ENCODE measurements at places on chromosomes 7 and 10. TPM values are rescaled to one million over a fixed set of nuclear protein-coding genes. Genes with fewer than 3 reads are reported as not detected.

The CDK13 gene
- total RNA-seq, result 19.8 TPM

The ACTA2 gene
- total RNA-seq, result 19.2 TPM

The TMEM213 gene
- not detected for total RNA-seq

The CYP3A4 gene
- not detected for total RNA-seq

The THNSL1 gene
- total RNA-seq, result 4.8 TPM

The LLCFC1 gene
- total RNA-seq, result not detected

The NEUROD6 gene
- not detected for total RNA-seq

The POU6F2 gene
- not detected for total RNA-seq

The ELAPOR2 gene
- total RNA-seq, result 0.22 TPM

The RSU1 gene
- total RNA-seq, result 84.9 TPM

The MARCHF5 gene
- 35.2 TPM for total RNA-seq

The DOCK1 gene
- total RNA-seq, result 18.8 TPM

The ANKRD22 gene
- 0.31 TPM for total RNA-seq

The GIGYF1 gene
- total RNA-seq, result 16.3 TPM

The LDB3 gene
- total RNA-seq, result 0.06 TPM

The ITIH5 gene
- 0.20 TPM for total RNA-seq

The CLDN3 gene
- 3.6 TPM for total RNA-seq

The OPALIN gene
- not detected for total RNA-seq

The KIF11 gene
- total RNA-seq, result 37.9 TPM

The POP7 gene
- total RNA-seq, result 89.5 TPM

The MKI67 gene
- 57.6 TPM for total RNA-seq

The PTF1A gene
- total RNA-seq, result not detected

The ABCC2 gene
- total RNA-seq, result 137 TPM

The SPDYE2B gene
- not detected for total RNA-seq

The FGFBP3 gene
- 2.5 TPM for total RNA-seq

The PSAP gene
- 991 TPM for total RNA-seq

The RELN gene
- not detected for total RNA-seq

The NEBL gene
- total RNA-seq, result 11.9 TPM

All from A549 treated with Hydrocortisone at 1 μM for 4 hours (cell line).